Tibial nerve (tissue), 4 donors: ENCODE measurements at places on chromosomes 12 and 14. TPM values are rescaled to one million over a fixed set of nuclear protein-coding genes. Genes with fewer than 3 reads are reported as not detected.

IRAK3 gene
- total RNA-seq = 35.8 TPM

TEX22 gene
- total RNA-seq = 0.84 TPM

SLC35F4 gene
- not detected for total RNA-seq

DENR gene
- total RNA-seq = 18.4 TPM

EPYC gene
- not detected for total RNA-seq

PRIMA1 gene
- 46.8 TPM for total RNA-seq

C12orf60 gene
- total RNA-seq = 0.87 TPM

POTEM gene
- total RNA-seq = not detected

DNAI7 gene
- total RNA-seq = 2.0 TPM

IL23A gene
- total RNA-seq = not detected

OR6C2 gene
- total RNA-seq = not detected

CELA1 gene
- not detected for total RNA-seq

CCDC175 gene
- total RNA-seq = not detected
